ENCODE measurements at places on chromosomes 7 and 10.

- DNase-seq: no peak
These were observed 63.6 kb downstream of the ARHGAP22 start for GRCh38 chr10:48541144-48541795.

GRCh38 chr7:151941009-151941408, 15.2 kb upstream of the GALNTL5 start:
- DNase-seq: no peak

DNA sequence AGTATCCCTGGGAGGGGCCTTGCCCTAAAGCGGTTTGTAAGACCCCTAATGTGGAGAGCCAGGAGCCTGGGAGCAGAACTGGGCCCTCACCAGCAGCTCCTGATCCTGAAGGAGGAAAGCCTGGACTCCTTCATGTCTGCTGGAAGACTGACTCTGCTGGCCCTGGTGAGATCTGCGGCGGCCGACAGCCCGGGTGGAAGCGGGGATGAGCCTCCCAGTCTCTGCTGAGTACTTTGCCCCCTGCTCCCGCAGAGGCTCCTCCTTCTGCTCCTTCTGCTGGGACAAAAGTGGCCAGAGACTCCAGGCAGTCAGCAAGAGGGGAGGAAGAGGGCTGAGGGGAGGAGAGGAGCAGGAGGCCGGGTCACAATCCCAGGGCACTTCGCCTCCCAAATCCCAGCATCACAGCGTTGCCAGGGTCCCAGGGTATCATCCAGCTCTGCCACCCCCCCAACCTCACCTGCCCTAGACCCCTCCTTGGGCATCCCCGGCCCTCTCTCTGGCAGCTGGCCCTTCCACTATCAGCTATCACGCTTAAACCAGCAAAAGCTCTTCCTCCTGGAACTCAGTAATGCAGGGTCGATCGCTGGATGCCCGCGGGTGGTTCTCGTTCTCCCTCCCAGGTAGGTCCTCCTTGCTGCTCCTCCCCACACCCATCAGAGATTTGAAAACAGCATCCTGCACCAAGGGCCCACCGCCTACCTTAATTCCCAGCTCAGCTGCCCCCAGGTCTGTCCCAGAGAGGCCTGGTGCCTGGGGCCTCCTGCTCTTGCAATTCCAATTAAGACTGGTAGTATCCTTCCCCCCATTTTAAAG, 7.9 kb downstream of the TBATA start:
- no peak for DNase-seq

GRCh38 chr10:78934532-78934898, 134.3 kb upstream of the ZMIZ1 start:
- DNase-seq: no peak

DNA sequence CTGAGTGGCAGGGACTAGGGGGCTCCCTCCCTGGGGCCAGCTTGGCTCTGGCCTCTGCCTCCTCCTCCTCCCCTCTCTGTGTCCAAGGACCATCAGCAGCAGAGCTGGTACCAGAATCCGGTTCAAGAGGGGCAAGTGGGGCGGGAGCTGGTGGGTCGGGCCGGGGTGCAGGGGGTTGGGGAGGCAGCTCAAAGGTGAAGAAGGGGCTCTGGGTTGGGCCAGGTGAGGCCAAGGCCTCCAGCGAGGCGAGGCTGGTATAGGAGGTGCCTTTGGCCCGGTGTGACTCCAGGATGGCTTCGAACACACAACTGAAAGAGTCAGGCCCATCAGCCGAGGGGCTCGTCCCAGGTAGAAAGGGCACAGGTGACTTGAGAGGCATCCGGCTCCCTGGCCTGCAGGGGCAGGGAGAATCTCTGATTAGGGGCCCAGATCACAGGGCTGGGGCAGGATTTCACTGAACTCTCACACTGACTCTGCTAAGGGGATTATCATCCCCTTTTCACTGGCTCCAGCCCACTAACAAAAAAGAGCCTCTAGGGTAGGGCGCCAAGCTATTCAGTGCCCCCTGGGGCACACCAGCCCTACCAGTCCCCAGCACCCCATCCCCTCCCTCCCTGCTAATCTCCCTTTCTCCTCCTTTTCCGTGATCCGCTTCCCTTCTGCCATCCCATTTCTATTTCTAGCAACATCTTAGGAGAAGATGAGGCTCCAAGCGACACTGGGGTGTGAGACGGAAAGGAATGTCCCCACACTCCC, 4.6 kb downstream of the PSD start:
- DNase-seq: no peak
